ENCODE measurements at places on chromosomes 16 and 17. TPM values are rescaled to one million over a fixed set of nuclear protein-coding genes. Genes with fewer than 3 reads are reported as not detected.
A peak's percentile ranks its signal among the peaks of the same experiment; 100 is the strongest.

- DNase-seq: no peak
Observed at GRCh38 chr17:72308744-72309385, 188.0 kb downstream of the SOX9 start.

DNA sequence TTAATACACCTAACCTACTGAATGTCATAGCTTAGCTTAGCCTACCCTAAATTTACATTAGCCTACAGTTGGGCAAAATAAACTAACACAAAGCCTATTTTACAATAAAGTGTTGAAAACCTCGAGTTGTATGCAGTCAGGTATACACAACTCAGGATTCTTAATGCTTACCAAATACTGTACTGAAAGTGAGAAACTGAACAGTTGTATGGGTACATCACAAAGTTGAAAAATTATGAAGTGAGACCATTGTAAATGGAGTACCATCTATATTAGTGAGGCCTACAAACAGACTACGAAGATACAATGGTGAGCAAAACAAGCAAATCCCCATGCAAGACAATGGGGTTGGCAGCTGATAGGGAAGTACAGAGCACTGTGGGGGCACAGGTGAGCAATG is 79.7 kb downstream of the VAT1L start:
- no peak for DNase-seq

DNA sequence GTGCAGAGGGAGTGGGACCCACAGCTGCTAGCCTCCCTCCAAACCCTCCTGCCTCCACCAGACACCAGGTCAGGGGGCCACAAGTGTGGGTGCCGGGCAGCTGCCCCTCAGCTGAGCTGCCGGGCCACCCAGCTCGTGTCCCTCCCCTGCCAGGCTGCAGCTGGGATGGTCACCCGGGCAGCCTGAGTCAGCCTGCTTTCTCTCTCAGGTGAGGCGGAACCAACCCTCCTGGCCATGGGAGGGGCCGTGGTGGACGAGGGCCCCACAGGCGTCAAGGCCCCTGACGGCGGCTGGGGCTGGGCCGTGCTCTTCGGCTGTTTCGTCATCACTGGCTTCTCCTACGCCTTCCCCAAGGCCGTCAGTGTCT is 6.9 kb downstream of the SLC16A3 start:
- no peak for DNase-seq

DNA sequence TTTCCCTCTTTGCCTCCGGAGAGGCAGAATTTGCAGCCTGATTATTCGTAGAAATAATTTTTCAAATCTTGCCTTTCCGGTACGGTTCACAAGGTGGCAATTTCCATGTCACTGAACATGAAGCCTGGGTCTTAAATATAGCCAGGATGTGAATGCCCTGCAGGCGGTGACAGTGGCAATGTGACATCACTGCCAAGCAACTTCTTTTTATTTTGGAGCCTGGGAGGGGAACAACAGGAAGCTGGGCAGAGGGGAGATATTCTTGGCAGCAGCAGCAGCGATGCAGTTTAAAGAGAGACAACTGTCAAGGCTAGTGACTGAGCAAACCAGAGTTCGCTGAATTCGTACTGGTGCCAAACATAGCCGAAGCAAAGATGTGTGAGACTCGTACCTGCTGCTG is 171.1 kb downstream of the SNX29 start:
- no peak for DNase-seq

GRCh38 chr17:3688852-3689261 is 7.1 kb downstream of the P2RX5 start:
- no peak for DNase-seq

Gene SDK2
- 0.04 TPM for total RNA-seq

DNA sequence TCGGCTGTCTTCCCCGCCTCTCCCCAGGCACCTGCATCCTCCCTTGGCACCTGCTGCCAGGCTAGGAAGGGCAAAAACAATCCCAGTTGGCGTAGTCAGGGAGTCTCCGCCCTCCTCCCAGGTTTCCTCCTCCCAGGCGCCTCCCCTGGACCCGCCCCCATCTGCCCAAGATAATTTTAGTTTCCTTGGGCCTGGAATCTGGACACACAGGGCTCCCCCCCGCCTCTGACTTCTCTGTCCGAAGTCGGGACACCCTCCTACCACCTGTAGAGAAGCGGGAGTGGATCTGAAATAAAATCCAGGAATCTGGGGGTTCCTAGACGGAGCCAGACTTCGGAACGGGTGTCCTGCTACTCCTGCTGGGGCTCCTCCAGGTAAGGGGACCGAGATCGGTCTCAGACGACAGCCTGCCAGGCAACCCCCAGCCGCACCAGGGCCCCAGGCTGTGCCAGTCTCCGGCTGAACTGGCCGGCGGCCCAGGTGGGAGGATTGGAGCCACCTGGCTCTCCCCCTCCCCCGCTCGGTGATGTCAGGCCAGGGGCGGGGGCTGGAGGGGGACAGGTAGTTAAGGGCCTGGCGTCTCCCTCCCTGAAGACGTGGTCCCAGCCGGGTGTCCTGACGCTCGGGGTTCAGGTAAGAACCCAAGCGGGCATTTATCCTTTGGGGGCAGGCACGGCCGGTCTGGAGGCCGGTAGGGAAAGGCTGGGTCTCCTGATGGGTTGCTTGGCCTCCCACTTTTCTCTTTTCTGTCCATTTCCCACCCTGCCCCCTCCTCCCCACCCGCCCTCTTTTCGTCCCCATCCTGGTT is at the start of gene GRB7:
GRB7 (plus strand) TSS at position 179 of the 808 bp plus-strand sequence. CDS start 4,364 bp downstream, outside the sequence.
- DNase-seq: no peak

DNA sequence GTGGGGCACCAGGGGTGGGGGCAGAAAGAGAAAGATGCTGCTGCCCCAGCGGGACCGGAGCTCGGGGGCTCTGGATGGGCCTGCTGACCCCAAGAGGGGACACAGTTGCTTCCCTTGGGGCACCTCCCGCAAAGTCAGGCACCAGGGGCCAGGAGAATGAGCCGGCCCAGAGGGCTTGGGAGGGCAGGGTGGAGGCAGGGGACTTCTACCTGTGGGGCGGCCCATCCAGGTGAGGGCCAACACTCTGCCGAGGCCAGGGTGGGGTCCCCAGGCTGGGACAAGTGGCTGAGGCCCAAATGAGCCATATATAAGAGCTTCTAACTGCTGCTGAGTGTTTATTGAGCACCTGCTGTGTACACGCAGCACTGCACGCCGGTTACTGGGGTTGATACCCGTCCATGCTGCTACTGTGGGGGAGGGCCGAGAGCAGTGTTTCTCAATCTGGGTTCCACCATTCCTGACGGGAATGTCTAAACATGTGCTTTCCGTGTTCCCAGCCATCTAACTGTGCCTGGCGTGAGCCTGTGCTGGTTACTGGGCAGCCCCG is 211.7 kb upstream of the GSE1 start:
- no peak for DNase-seq

DNA sequence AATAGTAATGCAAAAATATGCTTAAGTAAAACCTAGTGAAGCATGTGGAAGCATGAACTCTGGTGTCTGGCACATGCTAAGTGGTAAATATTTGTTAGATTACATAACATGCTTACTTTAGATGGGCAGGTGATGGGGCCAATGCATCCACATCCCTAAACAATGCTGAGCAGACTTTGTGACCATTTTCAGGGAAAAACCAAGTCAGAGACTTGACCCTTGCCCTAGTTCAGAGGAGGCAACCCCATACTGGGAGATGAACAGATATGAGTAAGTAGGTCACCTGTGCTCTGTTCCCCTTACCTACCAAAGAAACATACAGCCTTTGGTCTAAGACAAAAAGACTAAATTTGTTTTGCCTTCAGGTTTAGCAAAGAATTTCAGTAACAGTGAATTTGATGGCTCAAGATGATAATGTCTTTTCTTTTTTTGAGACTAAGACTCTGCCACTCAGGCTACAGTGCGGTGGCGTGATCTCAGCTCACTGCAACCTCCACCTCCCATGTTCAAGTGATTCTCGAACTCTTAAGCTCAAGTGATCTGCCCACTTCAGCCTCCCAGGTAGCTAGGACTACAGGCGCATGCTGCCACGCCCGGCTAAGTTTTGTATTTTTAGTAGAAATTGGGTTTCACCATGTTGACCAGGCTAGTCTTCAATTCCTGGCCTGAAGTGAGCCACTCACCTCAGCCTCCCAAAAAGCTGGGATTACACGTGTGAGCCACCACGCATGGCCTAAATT is 91.4 kb downstream of the HIC1 start:
- no peak for DNase-seq

GRCh38 chr17:32269377-32269776 is 3.7 kb downstream of the RHBDL3 start:
- DNase-seq: no peak

DNA sequence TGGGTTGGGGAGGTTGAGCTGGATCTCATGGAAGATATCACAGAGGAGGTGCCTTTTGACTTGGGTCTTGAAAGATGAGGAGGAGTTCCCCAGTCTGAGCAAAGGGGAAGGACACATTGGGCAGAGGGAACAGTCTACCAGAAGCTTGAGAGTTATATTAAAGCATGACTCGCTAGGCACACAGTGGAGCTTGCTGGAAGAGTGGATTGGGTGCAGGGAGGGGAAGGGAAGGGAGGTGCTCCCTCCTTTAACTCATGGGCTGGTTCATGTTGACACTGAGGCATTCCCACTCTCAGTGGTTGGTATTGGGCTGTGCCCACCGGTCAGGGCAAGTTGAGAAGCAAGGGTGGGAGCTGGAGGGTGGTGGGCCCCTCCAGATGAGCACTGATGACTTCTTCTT is 5.9 kb downstream of the TMEM98 start:
- DNase-seq: no peak

- no peak for DNase-seq
Observed at GRCh38 chr17:59332749-59333377, 1.4 kb downstream of the YPEL2 start.

DNA sequence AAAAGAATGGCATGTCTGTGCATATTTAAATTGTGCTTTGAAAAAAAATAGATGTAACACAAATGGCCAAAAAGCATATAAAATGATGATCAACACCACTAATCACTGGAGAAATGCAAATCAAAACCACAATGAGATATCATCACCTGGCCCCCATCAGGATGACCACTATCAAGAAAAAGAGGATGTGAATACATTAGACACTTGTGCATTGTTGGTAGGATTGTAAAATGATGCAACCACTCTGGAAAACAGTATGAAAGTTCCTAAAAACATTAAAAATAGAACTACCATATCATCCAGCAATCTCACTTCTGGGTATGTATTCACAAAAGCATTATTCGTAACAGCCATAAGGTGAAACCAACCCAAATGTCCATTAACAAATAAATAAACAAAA is 91.5 kb downstream of the SPAG9 start:
- no peak for DNase-seq

GRCh38 chr16:4371357-4372000 is at the start of gene VASN:
Gene VASN, plus strand, starts transcription at chr16:4371848. Its CDS starts 9,030 bp downstream, at chr16:4380878.
- DNase-seq: no peak

Gene ATAD5
- total RNA-seq: 5.3 TPM

- no peak for DNase-seq
Observed at GRCh38 chr16:31920373-31920772, 46.8 kb downstream of the ZNF267 start.

DNA sequence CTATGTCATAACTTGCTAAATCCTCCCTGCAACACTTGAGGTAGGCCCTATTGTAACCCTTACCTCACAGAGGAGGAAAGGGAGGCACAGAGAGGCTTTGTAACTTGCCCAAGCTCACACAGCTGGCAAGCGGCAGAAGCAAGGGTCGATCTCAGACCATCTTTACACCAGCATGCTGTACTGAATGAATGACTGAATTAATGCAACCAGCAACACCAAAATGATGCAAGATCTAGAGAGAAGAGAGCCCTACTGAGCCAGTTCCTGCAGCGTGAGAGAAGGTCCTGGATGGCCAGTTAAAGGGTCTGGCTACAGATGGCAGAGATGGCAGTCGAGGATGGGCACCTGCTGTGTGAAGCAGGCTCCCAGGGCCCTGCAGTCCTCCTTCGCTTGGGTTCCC is 8.2 kb upstream of the KLHL36 start:
- DNase-seq: no peak

Gene VASN
- total RNA-seq: 0.20 TPM

- DNase-seq: no peak
Observed at GRCh38 chr16:75754141-75754540, 27.9 kb upstream of the CPHXL start.

Gene C16orf92
- not detected for total RNA-seq

Gene COPRS
- 62.1 TPM for total RNA-seq

Gene CHST6
- total RNA-seq: 1.5 TPM

DNA sequence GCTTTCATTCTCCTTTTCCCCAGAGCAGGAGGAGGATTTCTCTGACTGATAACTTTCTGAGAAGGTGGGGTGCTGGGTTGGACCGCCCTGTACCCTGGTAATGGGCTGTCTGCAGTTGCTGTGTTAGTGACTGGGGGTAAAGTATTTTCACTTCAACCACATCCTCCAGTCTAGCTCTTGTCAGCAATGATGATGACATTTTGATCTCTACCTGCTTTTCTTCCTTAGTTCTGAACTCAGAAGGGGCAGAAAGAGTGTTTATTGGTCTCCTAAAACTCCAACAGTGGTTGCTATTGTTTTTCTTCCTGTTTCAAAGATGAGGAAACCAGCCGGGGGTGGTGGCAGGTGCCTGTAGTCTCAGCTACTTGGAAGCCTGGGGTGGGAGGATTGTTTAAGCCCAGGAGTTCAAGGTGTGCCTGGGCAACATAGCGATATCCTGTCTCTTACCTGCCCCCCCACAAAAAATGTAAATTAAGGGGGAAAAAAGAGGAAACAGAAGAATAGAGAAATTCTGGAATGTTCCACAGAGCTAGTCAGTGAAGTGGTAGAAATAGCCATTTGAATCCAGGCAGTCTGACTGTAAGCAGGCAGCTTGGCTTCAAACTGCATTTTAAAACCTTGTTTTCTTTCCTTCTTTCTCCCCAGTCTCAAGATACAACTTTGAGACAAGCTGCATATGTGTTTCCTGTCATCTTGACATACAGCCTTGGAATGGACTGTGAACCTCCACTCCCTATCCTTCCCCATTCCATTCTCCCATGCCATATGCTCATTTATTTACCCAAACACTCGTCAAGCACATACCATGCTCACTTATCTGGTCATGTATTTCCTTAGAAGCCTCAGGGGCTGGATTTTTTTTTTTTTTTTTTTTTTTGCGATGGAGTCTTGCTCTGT is 3.3 kb upstream of the N4BP1 start:
- DNase-seq: no peak

Gene CSH2
- not detected for total RNA-seq

DNA sequence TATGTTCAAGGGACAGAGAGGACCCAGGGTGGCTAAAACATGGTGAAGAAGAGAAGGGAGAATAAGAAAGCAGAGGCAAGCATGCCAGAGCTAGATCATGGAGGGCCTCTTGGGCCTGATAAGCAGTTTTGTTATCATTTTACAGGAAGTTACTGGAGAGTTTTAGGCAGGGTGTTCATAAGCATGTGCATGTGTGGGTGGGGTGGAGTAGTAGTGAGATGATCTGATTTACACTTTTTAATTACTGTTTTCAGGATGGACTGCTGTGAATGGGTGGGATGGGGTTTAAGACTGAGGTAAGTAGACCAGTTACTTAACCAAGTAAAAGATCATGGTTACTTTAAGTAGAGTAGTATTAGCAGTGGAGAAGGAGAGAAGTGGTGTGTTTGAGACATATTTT is 173.6 kb downstream of the PHKB start:
- DNase-seq: no peak

- DNase-seq: no peak
Observed at GRCh38 chr16:74716355-74716754, 15.7 kb upstream of the MLKL start.

- peak; percentile 78 for DNase-seq
Observed at GRCh38 chr17:35713069-35713728, 18.2 kb upstream of the RASL10B start.

Gene CES4A
- 0.59 TPM for total RNA-seq
